Osteocyte (in vitro differentiated cells): ENCODE measurements at places on chromosomes 12 and 14. TPM values are rescaled to one million over a fixed set of nuclear protein-coding genes. Genes with fewer than 3 reads are reported as not detected.

- H3K36me3 ChIP-seq, result no peaks in the 10 kb centered on the region
- H3K4me3 ChIP-seq, result no peak overlapping the region
- no peak overlapping the region for H3K27ac ChIP-seq
Measured at GRCh38 chr12:77401064-77401769, 335.8 kb upstream of the E2F7 start.

GRCh38 chr12:27493260-27493940, 30.6 kb upstream of the PPFIBP1 start:
- no peak overlapping the region for H3K27ac ChIP-seq
- no peak for DNase-seq
- H3K4me3 ChIP-seq, result no peak overlapping the region
- no peaks in the 10 kb centered on the region for H3K27me3 ChIP-seq

GRCh38 chr14:59116984-59117415, 71.5 kb upstream of the DAAM1 start:
- no peak overlapping the region for H3K27ac ChIP-seq
- no peaks in the 10 kb centered on the region for H3K36me3 ChIP-seq
- no peaks in the 10 kb centered on the region for H3K4me1 ChIP-seq
- H3K4me3 ChIP-seq, result no peak overlapping the region

DIO2 gene
- total RNA-seq, result 240 and 244 TPM in 2 replicates

DNAJC22 gene
- total RNA-seq, result 0.55 and 0.99 TPM in 2 replicates

GPR65 gene
- not detected in 2 replicates for total RNA-seq

GRCh38 chr12:55997535-55997859, 421 bp downstream of the SUOX start:
- H3K4me1 ChIP-seq, result peaks cover 18% of the 10 kb centered on the region
- no peak for DNase-seq
- H3K27ac ChIP-seq, result peak overlapping the region; percentile 87
- peaks cover 21% of the 10 kb centered on the region for H3K36me3 ChIP-seq
- H3K4me3 ChIP-seq, result peak overlapping the region; percentile 95

DNA sequence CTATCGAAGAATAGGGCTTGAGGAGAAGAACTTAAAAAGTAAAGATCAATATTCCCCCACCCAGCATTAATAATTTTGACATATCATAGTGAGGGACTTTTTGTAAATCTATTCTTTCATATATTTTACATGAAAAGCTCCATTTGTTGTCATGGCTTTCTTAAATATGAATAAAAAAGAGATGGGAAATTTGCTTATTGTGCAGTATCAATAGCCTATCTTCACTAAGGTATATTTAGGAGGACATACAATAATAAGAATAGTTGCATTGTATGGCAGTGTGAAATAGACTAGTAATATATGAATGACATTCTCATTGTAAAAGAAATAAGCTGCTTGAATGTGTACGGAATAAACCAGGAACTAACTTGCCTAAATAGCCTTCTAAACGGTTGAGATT, 5.5 kb upstream of the TCP11L2 start:
- H3K4me3 ChIP-seq, result no peak overlapping the region
- no peak overlapping the region for H3K27ac ChIP-seq
- no peaks in the 10 kb centered on the region for H3K36me3 ChIP-seq
- no peak for DNase-seq

DNA sequence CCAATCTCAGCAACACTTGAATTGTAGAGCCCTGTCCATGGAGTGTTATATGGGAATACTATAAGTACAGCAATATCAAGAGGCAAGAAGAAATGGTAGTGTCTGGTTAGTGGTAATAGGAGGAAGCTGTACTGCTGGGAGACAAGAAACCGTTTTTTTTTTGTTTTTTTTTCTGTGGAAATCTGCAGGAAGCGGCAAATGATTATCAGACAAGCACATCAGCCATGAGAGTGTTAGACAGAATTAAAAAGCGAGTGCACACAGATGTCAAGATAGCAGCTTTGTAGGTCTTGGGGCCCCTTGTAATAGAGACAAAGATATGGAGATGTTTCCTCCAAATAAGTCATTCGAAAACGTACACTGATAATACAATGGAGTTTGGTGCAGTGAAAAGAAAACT, 6.7 kb downstream of the TESPA1 start:
- H3K27me3 ChIP-seq, result peaks cover 16% of the 10 kb centered on the region
- no peaks in the 10 kb centered on the region for H3K36me3 ChIP-seq
- no peaks in the 10 kb centered on the region for H3K4me1 ChIP-seq

SLCO1B1 gene
- not detected in 2 replicates for total RNA-seq

CMKLR1 gene
- total RNA-seq, result 47.5 and 48.5 TPM in 2 replicates

DNA sequence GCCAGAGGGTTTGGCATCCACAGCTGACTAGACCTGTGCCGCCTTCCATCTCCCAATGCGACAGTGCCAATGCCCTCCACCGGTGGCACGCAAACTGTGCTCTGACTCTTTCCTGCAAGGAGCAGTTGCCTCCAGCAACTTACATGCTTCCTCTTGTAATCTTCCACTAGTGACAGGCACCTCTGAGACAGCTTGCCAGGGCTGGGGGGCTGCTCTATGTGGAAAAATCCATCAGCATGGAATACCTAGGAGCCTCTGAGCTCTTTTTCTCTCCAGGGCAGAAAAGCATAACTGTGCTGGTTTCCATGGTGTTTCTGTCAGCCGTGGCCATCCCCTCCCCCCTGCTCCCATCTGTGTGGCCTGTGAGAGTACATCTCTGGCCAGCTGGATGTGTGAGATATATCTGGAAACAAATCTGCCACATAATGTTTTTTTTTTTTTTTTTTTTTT, 110.6 kb downstream of the MYRFL start:
- H3K4me3 ChIP-seq, result no peak overlapping the region
- peaks cover 2% of the 10 kb centered on the region for H3K4me1 ChIP-seq
- H3K36me3 ChIP-seq, result no peaks in the 10 kb centered on the region
- peaks cover 7% of the 10 kb centered on the region for H3K27me3 ChIP-seq
- DNase-seq, result no peak

GRCh38 chr12:12503384-12504078, 59.1 kb downstream of the DUSP16 start:
- no peaks in the 10 kb centered on the region for H3K36me3 ChIP-seq
- no peak for DNase-seq
- peaks cover 32% of the 10 kb centered on the region for H3K4me1 ChIP-seq
- no peak overlapping the region for H3K27ac ChIP-seq
- H3K27me3 ChIP-seq, result no peaks in the 10 kb centered on the region

GRCh38 chr14:65301862-65302539, 110.5 kb upstream of the FUT8 start:
- no peak for DNase-seq
- no peaks in the 10 kb centered on the region for H3K4me1 ChIP-seq
- H3K36me3 ChIP-seq, result no peaks in the 10 kb centered on the region
- H3K27me3 ChIP-seq, result peaks cover 2% of the 10 kb centered on the region
- H3K4me3 ChIP-seq, result no peak overlapping the region
- no peak overlapping the region for H3K27ac ChIP-seq

LTBR gene
- 16.4 and 17.0 TPM in 2 replicates for total RNA-seq

GRCh38 chr12:130500835-130501330, 163.2 kb downstream of the PIWIL1 start:
- DNase-seq, result no peak
- H3K27me3 ChIP-seq, result no peaks in the 10 kb centered on the region
- H3K4me3 ChIP-seq, result no peak overlapping the region
- no peaks in the 10 kb centered on the region for H3K36me3 ChIP-seq
- H3K27ac ChIP-seq, result no peak overlapping the region

- H3K27ac ChIP-seq, result no peak overlapping the region
- DNase-seq, result no peak
- H3K27me3 ChIP-seq, result no peaks in the 10 kb centered on the region
Measured at GRCh38 chr14:48553443-48553842, 878.0 kb upstream of the MDGA2 start.

CLEC12A gene
- not detected in 2 replicates for total RNA-seq

GRCh38 chr12:24573621-24574020, 375.3 kb downstream of the BCAT1 start:
- H3K4me1 ChIP-seq, result no peaks in the 10 kb centered on the region
- no peak overlapping the region for H3K27ac ChIP-seq

PPP4R4 gene
- not detected in 2 replicates for total RNA-seq

GIT2 gene
- 49.6 and 52.6 TPM in 2 replicates for total RNA-seq

GRCh38 chr12:20438299-20438779, 70.0 kb downstream of the PDE3A start:
- no peak for DNase-seq
- peaks cover 9% of the 10 kb centered on the region for H3K36me3 ChIP-seq
- peaks cover 75% of the 10 kb centered on the region for H3K4me1 ChIP-seq
- peak overlapping the region; percentile 51 for H3K4me3 ChIP-seq
- H3K27ac ChIP-seq, result peak overlapping the region; percentile 93
- no peaks in the 10 kb centered on the region for H3K27me3 ChIP-seq

HCAR3 gene
- not detected in 2 replicates for total RNA-seq

- no peak for DNase-seq
- H3K36me3 ChIP-seq, result no peaks in the 10 kb centered on the region
- H3K4me1 ChIP-seq, result peaks cover 5% of the 10 kb centered on the region
- no peak overlapping the region for H3K27ac ChIP-seq
Measured at GRCh38 chr12:6118891-6119568, 5.4 kb downstream of the VWF start.

DNA sequence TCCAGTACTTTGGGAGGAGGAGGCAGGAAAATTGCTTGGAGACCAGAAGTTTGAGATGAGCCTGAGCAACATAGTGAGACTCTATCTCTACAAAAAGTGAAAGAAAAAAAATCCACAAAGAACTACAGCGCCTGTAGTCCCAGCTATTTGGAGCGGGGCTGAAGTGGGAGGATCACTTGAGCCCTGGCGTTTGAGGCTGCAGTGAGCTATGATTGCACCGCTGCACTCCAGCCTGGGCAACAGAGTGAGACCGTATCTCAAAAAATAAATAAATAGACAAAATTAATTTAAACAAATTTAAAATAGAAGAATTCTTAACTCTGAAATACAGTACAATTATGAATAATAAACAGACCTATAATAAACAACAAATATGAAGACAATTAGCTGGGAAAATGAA, 40.9 kb downstream of the ATL1 start:
- peaks cover 4% of the 10 kb centered on the region for H3K36me3 ChIP-seq
- no peak for DNase-seq
- no peak overlapping the region for H3K27ac ChIP-seq
- peaks cover 8% of the 10 kb centered on the region for H3K4me1 ChIP-seq

GRCh38 chr12:121159467-121160307, 27.0 kb downstream of the P2RX7 start:
- H3K4me3 ChIP-seq, result no peak overlapping the region
- no peaks in the 10 kb centered on the region for H3K36me3 ChIP-seq
- H3K4me1 ChIP-seq, result no peaks in the 10 kb centered on the region
- H3K27ac ChIP-seq, result no peak overlapping the region

GRCh38 chr12:80766897-80767296, 50.2 kb downstream of the MYF5 start:
- DNase-seq, result no peak
- H3K4me3 ChIP-seq, result no peak overlapping the region
- H3K27ac ChIP-seq, result no peak overlapping the region
- H3K36me3 ChIP-seq, result peaks cover 2% of the 10 kb centered on the region
- H3K4me1 ChIP-seq, result peaks cover 5% of the 10 kb centered on the region
- H3K27me3 ChIP-seq, result no peaks in the 10 kb centered on the region

SLC17A8 gene
- total RNA-seq, result not detected in 2 replicates

BHLHE41 gene
- total RNA-seq, result 1.1 and 1.4 TPM in 2 replicates

DNA sequence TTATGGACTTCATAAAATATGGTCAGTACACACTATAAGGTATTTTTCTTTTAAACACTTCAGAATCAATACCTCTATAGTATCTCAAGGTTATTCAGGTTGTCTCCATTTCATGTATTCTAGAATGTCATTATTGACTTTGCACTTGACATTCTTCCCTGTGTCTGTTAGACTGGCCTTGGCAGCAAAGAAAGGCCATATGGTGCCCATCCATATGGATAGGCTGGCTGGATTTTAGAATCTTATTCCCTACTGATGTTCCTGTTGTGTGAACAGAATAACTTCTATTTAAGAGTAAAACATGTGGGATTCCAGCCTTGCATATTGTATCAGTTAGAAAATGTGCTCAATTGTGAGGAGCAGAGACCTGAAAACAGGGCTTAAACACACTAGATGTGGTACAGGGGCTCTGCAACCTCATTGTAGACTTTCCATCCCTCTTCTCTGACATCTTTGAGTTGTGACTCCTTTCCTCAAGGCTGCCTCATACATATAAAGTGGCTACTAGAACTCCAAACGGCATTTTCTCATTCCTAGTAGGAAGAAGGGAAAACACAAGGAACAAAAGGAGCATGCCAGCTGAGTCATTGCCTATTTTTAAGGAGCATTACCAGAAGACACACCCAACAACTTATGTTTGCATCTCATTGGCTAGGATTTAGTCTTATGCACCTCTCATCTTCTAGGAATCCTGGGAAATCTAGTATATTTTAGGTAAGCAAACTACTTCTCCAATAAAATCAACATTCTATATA, 221.2 kb upstream of the TMPO start:
- no peak overlapping the region for H3K27ac ChIP-seq
- H3K4me3 ChIP-seq, result no peak overlapping the region
- H3K4me1 ChIP-seq, result peaks cover 1% of the 10 kb centered on the region
- no peak for DNase-seq
- H3K36me3 ChIP-seq, result no peaks in the 10 kb centered on the region

- no peaks in the 10 kb centered on the region for H3K4me1 ChIP-seq
- H3K27me3 ChIP-seq, result peaks cover 4% of the 10 kb centered on the region
- H3K4me3 ChIP-seq, result no peak overlapping the region
- H3K27ac ChIP-seq, result no peak overlapping the region
- no peaks in the 10 kb centered on the region for H3K36me3 ChIP-seq
Measured at GRCh38 chr14:90373887-90374286, 22.9 kb upstream of the CALM1 start.

B3GNT4 gene
- 0.21 and 0.64 TPM in 2 replicates for total RNA-seq

- H3K27me3 ChIP-seq, result peaks cover 30% of the 10 kb centered on the region
- H3K4me3 ChIP-seq, result no peak overlapping the region
- no peak for DNase-seq
- no peaks in the 10 kb centered on the region for H3K36me3 ChIP-seq
- peaks cover 23% of the 10 kb centered on the region for H3K4me1 ChIP-seq
Measured at GRCh38 chr12:49843876-49844437, 1.1 kb upstream of the BCDIN3D start.

PTPN6 gene
- total RNA-seq, result 0.29 and 0.94 TPM in 2 replicates

- peak; percentile 82 for DNase-seq
- no peak overlapping the region for H3K4me3 ChIP-seq
- H3K36me3 ChIP-seq, result no peaks in the 10 kb centered on the region
- H3K27me3 ChIP-seq, result no peaks in the 10 kb centered on the region
Measured at GRCh38 chr12:131345521-131346436, 365.1 kb upstream of the SFSWAP start.

ADAM21 gene
- 0.34 TPM in 1 of 2 replicates, not detected in the other for total RNA-seq
